Right lobe of liver (tissue), 6 donors: ENCODE measurements at places on chromosomes 3 and 15. TPM values are rescaled to one million over a fixed set of nuclear protein-coding genes. Genes with fewer than 3 reads are reported as not detected.

Gene FAM107A
- 2.6 TPM for total RNA-seq

Gene GP9
- not detected for total RNA-seq

Gene SKOR1
- 0.09 TPM for total RNA-seq

GRCh38 chr3:194369522-194370279 lies at the start of gene LRRC15:
TSS of gene LRRC15 (minus strand) at chr3:194369743. CDS start at chr3:194361043, 8,700 bp downstream.
- peak; percentile 44 for DNase-seq

Gene NOX5
- not detected for total RNA-seq

Gene GOLGA8N
- total RNA-seq, result 32.1 TPM

GRCh38 chr3:8416965-8417364 lies 84.7 kb upstream of the LMCD1 start:
- DNase-seq, result peak; percentile 58

Gene FEZF2
- total RNA-seq, result not detected

Gene FBXL2
- 0.42 TPM for total RNA-seq

Gene CFAP44
- total RNA-seq, result 0.86 TPM

DNA sequence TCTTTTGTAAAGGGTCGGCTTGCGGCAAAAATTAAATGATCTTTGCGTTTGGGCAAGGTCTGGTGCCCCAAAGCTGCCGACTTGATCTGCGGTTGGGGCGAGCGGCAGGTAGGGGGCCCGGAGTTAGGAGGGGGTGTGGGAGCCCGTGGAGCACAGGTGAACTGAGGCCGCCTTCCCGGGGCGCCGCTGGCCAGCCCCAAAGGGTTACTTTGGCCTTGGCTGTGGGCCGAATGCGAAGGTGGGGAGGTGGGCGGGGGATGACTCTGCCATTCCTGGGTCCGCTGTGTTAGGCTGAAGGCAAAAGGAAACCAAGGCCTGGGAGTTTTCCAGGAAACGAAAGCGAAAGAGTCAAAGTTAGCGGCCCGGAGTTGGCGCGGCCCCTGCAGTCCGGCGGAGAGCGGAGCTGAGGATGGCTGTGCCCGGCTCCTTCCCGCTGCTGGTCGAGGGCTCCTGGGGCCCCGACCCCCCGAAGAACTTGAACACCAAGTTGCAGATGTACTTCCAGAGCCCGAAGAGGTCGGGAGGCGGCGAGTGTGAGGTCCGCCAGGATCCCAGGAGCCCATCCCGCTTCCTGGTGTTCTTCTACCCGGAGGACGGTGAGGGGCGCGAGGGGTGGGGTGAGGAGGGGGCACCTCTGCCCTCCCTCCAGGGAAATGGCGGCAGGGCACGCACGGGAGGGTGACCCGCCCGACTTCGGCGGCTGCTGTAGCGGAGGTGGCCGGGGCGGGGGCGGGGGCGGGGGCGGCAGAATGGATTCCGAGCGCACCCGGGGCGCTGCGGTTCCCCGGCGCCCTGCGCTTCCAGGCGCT lies at the start of gene PARP14:
Gene PARP14, plus strand, starts transcription at position 365 of the 809 bp plus-strand sequence. Its CDS starts 45 bp downstream, at position 410.
- DNase-seq, result peak; percentile 85

GRCh38 chr15:70752193-70752635 lies 11.1 kb downstream of the UACA start:
- no peak for DNase-seq

GRCh38 chr3:179716811-179717210 lies 64.0 kb downstream of the USP13 start:
- DNase-seq, result no peak

GRCh38 chr3:175558261-175558660 lies 699.1 kb downstream of the NAALADL2 start:
- no peak for DNase-seq
